ENCODE measurements at places on chromosomes 7 and 10.

- no peak for DNase-seq
These were observed 9.5 kb downstream of the CISD1 start for GRCh38 chr10:58278274-58278961.

DNA sequence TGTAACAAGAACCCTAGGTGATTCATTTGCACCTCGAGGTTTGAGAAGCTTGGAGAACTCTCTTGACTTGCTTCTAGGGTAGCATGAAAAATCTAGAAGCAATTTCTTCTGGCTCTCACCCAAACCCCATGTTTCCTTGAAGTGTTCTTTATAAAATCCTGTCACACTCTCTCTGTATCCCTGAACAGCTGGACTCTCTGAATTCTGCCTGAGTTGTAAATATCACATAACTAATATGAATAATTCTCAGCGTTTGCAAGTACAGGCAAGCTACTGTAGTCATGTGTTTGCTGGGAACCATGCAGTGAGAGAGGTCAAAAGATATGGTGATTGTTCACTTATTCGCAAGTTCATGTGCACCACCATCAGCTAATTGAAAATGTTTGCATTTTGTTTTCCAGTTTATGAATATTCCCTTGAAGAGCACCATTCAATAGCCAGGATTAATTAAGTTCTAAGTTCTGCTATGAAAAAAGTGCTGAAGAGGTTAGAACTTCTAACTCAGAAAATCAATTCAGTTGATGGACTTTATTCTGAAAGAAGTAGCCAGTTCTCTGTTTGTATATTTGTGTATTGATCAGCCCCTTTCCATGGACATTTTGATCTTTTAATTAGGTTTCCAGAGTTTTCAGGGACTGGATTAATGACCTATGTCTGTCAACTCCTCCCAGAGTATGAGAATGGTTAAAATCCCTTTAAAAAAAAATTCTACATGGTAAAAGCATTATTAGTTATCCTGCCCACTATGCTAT lies 243.0 kb downstream of the PLXDC2 start:
- no peak for DNase-seq

- DNase-seq, result no peak
These were observed 758.0 kb downstream of the TYW1 start for GRCh38 chr7:67754651-67755050.

DNA sequence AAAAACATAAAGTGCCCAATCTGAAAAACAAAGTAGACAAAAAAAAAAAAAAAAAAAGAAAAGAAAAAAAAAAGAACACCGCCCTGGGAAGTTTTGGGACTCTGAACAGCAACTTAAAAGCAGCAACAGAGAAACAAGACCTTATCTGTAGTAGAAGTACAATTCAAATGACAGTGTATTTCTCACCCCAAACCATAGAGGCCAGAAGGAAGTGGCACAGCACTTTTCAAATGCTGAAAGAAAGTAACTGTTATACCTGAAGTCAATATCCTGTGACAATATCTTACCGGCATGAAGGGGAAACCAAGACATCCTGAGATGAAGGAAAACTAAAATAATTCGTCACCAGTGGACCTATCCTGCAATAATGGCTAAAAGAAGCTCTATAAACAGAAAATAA lies 112.1 kb downstream of the DNAJC1 start:
- no peak for DNase-seq

GRCh38 chr7:18414885-18415284 lies 80.7 kb upstream of the HDAC9 start:
- DNase-seq, result no peak

DNA sequence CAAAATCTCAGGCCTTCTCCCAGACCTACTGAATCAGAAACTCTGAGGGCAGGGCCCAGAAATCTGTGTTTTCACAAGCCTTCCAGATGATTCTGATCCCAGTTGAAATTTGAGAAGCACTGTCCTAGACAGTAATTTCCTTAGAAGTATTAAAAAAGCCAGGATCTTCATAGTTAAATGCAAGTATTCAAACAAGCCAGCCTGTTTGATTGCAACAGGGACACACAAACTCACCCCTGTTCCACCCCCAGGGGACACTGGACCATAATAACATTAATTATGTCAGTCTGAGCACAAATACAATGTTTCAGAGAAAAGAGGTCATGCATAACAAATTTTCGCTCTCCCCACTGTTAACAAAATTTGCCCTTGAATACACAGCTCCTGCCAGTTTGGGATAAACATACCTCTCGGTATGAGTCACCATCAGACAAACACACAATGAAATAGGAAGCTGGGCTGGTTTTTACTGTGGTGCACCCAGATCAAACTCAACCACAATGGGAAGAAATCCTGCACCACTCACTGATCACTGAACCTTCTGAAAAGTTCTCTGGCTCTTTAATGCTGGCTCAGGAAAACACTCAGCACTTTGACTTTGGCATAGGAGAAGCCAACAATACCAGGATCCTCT lies 34.3 kb downstream of the ABLIM1 start:
- peak; percentile 65 for DNase-seq

- DNase-seq, result no peak
These were observed 472 bp downstream of the RASSF4 start for GRCh38 chr10:44960088-44960460.

DNA sequence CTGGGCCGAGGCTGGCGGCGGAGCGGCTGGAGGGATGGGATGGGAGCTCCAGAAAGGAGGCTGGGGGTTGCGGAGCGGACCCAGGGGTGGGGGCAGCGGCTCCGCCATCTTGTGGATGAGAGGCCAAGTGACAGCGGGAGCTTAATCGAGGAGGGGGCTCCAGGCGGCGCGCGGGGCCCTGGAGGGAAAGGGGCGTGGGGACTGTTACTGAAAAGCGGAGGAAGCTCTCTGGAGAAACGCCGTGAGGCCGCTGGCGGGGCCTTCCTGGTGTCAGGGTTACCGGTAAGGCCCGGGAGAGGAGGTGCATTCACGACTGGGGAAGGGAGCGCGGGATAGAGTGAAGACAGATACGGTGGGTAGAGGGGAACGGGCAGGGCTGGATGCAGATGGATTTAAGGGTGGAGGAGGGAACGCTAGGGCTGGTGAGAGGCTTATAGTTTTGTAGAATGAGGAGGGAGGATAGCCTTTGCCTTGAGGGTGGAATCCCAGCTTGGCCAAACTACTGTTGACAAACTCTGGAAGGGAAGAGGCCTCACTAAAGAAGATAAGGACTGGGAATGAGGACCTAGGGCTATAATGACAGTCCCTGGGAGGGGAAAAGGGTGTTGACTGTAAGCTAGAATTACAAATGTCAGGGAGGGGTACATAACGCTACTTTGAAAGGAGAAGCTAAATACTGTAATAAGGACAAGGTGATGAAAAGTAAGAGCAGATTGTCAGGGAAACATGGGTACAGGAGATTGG lies 535 bp downstream of the BTRC start:
- DNase-seq, result no peak

DNA sequence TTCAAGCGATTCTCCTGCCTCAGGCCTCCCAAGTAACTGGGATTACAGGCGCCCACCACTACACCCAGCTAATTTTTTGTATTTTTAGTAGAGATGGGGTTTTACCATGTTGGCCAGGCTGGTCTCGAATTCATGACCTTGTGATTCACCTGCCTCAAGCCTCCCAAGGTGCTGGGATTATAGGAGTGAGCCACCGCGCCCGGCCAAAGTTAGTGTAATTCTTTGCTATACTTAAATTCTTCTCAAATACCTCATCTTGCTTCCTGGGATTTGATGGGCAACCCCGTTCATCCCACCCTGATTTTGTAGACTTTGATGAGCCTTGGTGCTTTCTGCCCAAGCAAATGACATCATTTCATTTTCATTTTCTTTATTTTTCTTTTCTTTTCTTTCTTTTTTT lies 54.5 kb downstream of the PAX2 start:
- DNase-seq, result no peak

DNA sequence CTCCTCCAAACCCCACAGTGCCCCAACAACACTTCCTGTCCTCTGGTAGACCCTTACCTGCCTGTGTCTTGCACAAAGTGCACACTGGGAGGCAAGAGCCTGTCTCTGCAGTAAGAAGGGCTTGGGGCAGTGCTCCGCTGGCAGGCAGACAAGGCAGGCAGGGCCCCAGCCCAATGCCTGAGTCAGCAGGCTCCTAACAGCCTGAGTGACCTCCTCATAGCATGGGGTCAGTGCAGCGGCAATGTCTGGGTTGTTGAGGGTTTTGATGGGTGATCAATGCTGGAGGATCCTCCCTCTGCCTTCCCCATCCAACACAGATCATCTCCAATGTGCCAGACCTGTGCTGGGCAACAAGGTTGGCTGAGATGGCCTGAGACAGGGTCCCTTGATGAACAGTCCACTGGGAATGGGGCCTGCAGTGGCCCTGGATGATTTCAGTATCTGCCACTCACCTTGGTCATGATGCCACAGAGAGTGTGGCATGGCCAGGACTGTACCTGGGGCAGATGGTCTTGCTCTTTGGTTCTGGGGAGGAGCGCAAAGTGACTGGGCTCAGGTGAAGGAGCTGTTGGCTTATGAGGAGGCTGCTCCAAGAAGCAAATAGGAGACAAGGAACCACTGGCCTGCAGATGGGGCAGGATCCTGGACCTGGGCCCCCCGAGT lies 55.6 kb upstream of the CAMK2B start:
- no peak for DNase-seq

DNA sequence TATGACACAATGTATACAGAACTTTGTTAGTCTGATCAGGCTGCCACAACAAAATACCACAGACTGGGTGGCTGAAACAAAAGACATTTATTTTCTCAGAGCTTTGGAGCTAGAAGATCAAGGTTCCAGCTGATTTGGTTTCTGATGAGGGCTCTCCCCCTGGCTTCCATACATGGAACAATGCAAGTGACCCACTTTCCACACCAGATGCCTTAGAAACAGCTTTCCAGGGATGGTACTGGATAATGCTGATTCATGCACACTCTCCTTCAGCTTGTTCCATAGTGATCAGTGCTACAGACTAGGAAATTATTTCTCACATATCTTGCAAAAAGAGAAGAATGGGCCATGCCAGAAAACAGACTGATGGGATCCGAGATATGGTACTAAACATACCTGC lies 1274.9 kb upstream of the SORCS1 start:
- DNase-seq, result no peak

- DNase-seq, result no peak
These were observed 1.8 kb downstream of the SEMA3C start for GRCh38 chr7:80916770-80917741.

DNA sequence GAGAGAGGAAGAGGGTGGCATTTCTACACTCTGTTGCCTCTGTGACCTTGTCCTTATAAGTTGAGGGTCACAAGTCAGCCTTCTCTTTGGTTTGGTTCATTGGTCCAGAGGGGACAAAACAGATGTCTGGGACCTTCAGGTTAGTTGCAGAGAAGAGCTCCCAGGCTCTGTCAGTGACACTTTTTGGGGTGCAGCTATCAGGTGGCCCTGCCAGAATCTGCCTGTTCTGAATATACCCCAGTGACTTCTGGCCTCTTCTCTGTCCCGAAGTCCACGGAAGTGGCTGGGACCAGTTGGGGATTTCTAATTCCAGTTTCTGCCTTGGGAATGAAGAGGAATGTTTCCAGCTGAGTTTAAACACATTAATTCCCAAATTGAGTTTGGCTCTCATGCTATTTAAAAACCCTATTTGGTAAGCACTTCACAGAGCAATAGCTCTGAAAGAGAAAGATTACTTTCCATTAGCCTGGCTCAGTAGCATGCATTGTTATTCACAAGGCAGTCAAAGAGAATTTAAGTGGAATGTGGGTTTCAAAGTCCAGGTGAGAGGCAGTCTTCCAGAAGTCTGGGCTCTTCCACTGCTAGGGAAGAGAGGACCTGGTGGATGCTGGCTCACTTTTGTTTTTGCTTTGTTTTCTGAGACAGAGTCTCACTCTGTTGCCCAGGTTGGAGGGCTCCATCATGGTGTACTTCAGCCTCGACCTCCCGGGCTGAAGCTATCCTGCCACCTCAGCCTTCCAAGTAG lies 237.8 kb upstream of the GALNT17 start:
- DNase-seq, result no peak

- DNase-seq, result no peak
These were observed 47.8 kb upstream of the RET start for GRCh38 chr10:43029043-43029442.

GRCh38 chr7:28466341-28466740 lies 54.0 kb downstream of the CREB5 start:
- no peak for DNase-seq
